ENCODE measurements at places on chromosomes 7 and 10.

- no peak for DNase-seq
These were observed 915.8 kb downstream of the TYW1 start for GRCh38 chr7:67912437-67912836.

- no peak for DNase-seq
These were observed 13.6 kb downstream of the GPRIN2 start for GRCh38 chr10:46542567-46543465.

- no peak for DNase-seq
These were observed 2.6 kb downstream of the GTPBP4 start for GRCh38 chr10:990808-991207.

DNA sequence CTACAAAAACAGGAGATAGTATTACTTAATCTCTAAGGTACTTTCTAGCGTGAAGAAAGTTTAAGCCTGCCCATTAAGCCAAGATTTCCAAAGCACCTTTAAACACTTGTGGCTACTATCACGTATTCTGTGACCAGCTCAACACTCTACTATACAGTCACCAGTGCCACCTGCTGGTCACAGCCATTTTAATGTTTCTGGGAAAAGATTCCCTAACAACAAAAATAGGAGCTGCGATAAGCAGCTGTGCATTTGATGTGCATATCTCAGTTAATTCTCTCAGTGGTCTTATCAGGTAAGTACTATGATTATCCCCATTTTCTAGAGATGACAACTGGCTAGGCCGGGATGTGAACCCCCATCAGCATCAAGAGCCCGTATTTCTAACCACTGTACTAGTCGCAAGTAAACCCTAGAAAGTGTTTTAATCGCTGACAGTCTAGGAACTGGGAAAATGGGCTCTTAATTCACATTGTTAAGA lies 860 bp downstream of the SEC31B start:
- peak; percentile 64 for DNase-seq

- peak; percentile 45 for DNase-seq
These were observed 25.9 kb downstream of the HSPB1 start for GRCh38 chr7:76328389-76328788.

GRCh38 chr10:92239151-92239599 lies 51.7 kb downstream of the CPEB3 start:
- no peak for DNase-seq

Measured in head of caudate nucleus (tissue), 42 donors.